ENCODE measurements at places on chromosomes 4 and X.
A peak's percentile ranks its signal among the peaks of the same experiment; 100 is the strongest.

- no peak for DNase-seq
These were observed 383.5 kb upstream of the INTU start for GRCh38 chr4:127249066-127249766.

GRCh38 chr4:165331359-165331758 lies 3.9 kb downstream of the MSMO1 start:
- no peak for DNase-seq

DNA sequence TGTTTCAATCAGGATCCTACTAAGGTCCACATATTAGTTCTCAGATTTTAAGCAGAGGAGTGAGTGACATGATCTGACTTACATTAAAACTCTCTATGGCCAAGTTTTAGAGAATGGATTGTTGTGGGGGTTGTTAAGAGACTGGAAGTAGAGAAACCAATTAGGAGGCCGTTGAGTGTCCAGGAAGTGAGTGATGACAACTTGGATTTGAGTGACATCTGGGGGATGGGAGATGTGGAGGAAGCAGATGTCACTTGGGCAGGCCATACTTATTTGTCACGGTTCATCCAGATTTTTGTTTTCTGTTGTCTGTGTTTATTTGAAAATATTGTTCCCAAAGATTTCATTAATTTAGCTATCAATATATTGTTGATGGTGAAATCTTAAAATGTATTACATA lies 28.3 kb downstream of the ADD1 start:
- DNase-seq: no peak

DNA sequence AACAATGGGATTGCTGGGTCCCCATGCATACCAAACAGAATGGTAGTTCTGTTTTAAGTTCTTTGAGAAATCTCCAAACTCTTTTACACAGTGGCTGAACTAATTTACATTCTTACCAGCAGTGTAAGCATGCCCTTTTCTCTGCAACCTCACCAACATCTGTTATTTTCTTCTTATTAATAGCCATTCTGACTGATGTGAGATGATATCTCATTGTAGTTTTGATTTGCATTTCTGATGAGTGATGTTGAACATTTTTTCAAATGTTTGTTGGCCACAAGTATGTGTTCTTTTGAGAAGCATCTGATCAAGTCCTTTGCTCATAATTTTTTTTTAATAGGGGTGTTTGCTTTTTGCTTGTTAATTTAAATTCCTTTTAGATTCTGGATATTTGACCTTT lies 41.2 kb upstream of the ZMAT1 start:
- DNase-seq: no peak

DNA sequence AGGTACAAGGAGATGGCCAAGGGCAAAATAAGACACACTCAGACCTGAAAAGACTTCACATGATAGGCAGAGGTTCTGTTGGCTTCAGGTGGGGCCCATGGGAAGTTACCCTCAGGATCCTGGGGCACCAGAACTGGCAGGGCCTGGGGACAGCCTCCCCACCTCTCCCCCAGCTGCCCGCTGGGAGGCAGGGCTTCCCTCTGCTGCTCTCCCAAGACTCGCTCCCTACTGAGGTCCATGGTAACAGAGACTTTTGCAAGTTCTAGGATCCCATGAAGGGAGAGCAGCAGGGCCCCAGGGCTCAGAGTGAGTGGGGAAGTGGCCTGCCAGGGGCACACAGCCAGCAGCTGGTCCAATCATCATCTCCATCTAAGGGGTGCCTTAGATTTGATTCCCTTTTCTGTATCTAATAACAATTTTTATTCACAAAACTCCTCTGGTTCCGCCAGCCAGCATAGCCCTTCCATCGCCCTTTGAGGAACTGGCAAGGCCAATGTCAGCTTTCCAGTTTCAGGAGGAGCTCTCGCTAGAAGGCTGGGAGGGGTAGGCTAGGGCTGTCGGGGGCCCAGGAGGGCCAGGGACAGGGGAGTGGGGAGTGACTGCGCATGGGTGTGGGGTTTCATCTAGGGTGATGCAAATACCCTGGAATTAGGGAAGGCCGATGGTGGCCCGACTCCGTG lies 78.2 kb downstream of the SLC2A9 start:
- DNase-seq: no peak

GRCh38 chr4:88743696-88744095 lies 46.1 kb upstream of the NAP1L5 start:
- DNase-seq: no peak

- no peak for DNase-seq
These were observed 620.7 kb downstream of the TMA16 start for GRCh38 chr4:164115236-164115635.

DNA sequence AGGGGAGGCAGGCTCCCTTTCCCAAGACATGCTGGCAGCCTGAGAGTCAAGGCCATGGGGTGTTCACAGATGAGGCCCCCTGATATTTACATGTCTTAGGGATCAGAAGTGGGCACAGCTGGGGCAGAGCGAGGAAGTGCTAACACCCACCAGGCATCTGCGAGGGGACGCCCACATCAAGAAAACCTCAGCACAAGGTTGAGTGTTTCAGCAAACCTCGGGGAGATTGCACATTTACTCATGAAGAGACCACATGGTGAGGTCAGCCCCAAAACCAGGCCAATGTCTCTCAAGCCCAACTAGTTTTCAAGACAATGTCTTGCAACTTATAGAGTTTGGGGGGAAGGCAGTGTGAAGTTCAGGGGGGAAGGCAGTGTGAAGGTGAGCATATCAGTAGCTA lies 55.2 kb downstream of the CLNK start:
- no peak for DNase-seq

DNA sequence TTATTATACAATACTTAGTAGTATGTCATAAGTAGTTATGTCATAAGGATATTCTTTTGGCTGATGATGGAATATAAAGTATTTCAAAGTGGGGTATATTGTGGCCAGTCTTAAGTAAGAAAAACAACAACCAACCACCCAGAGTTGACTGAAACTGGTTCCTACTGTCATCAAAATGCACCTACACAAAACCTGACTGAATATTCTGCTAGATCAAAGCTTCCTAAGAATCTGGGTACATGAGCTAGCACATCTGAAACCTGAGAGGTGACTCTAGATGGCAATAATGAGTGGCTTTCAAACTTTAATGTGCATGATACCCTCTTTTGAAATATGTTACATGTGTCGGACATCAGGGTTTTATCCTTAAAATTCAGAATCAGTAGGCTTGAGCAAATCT lies 60.4 kb downstream of the REELD1 start:
- DNase-seq: no peak

- no peak for DNase-seq
These were observed 4.9 kb downstream of the SMR3A start for GRCh38 chr4:70365479-70365878.

DNA sequence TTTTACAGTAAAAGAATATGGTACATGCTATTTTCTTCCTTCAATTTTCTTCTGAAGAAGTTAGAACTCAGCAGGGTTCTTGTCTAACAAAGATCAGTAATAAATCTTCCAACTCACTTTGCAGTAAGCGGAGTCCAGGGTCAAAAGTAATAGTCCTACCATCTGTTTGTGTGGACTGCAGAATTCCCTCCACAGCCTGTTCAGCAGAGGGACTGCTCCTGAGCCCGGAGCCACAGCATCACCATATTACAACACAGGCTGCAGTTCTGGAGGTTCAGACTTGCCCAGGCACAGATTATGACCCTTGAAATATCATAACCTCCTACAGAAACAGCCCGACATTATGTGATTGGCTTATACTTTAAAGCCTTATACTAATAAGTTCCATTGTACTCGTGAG lies 10.3 kb downstream of the FHDC1 start:
- no peak for DNase-seq

GRCh38 chr4:5280828-5281227 lies 229.5 kb downstream of the STK32B start:
- DNase-seq: no peak

- no peak for DNase-seq
These were observed 60.0 kb downstream of the SSX7 start for GRCh38 chrX:52594658-52595057.

DNA sequence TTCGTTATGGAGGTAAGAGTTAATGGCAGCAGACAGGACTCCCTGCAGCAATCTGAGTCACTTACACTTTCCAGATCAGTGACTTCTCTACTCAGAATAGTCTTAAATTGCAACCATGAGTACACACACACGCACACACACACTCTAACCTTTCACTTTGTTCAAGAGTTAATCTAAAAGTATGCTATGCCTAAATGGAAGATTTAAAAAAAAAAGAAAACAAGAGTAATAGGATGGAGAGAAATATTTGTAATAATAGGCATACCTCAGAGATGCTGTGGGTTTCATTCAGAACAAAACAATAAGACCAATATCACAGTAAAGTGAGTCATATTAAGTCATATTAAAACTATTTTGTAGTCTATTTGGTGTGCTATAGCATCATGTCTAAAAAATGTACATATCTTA lies 969.1 kb upstream of the PCDH10 start:
- no peak for DNase-seq

DNA sequence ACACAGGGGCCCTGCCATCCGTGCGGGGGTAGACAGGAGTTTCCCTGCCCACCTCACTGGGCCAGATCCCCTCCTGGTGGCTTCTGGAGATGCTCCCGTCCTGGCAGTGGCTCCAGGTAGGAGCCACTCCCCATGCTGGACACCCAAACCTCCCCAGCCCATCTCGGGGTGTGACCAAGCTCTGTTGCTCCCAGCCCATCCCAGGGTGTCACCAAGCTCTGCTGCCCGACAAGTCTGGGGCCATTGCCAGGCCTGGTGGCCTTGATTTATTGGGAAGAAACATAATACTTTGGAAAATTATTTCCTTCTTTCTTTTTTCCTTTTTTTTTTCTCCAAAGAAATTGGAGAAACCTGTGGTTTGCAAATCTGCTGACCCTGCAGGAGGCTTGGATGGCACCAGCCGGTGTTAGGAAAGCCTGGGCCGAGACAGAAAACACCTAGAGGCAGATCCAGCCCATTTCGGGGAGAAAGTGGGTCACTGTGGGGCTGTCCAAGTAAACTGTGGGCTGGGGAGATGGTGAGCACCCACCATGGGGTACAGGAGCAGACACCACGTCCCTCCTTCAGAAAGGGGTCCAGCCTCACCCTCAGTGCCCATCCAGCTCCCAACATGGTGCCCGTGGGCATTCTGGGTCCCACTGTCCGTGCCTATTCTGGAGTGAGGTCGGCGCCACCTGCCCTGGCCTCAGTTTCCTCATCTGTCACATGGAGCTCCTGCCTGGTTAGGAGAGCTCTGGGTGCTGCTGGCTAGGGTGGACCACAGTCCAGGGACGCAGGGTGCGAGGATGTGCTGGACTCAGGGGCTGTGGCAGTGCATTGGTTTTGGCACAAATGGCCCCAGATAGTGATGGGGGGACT lies 59.4 kb upstream of the ADRA2C start:
- DNase-seq: no peak

- no peak for DNase-seq
These were observed 6.9 kb upstream of the TRIM2 start for GRCh38 chr4:153197301-153197700.

GRCh38 chr4:101309925-101310324 lies 37.4 kb downstream of the PPP3CA start:
- DNase-seq: no peak

GRCh38 chr4:55503169-55503568 lies 43.5 kb downstream of the CLOCK start:
- DNase-seq: no peak

- DNase-seq: no peak
These were observed 257.3 kb upstream of the NEIL3 start for GRCh38 chr4:177052211-177052934.

DNA sequence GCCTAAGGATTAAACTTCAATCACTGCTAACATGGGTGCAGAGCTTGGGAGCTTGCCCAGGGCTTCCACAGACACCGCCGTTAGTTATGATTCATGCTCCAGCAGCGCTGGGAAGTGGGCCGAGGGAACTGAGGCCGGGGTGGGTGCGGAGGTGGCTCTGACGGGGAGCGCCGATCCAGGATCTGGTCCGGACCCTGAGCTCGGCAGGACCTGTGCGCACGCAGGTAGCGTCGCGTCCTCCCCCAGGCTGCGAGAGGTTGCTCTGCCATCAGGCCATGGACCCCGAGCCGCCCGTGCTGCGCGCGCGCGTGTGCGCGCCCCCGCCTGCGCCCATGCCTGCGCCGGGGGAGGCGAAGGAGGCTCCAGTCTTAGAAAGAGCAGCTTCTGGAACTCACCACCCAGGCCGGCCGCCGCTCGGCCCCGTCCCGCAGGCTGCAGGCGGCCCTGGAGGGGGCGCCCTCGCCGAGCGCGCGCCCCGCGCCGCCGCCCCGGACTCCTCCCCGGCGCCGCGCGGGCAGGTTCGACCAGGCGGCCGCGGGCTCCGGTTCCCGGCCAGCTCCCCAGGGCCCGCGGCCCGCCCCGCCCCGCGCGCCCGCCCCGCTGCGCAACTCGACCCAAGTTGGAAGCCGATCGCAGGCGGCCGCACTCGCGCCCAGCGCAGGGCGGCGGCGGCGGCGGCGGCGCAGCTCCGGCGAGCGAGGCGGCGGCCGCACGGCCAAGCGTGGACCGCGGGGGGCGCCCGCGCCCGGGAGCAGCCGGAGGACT lies 732 bp upstream of the ADRA2C start:
- DNase-seq: peak; percentile 28

DNA sequence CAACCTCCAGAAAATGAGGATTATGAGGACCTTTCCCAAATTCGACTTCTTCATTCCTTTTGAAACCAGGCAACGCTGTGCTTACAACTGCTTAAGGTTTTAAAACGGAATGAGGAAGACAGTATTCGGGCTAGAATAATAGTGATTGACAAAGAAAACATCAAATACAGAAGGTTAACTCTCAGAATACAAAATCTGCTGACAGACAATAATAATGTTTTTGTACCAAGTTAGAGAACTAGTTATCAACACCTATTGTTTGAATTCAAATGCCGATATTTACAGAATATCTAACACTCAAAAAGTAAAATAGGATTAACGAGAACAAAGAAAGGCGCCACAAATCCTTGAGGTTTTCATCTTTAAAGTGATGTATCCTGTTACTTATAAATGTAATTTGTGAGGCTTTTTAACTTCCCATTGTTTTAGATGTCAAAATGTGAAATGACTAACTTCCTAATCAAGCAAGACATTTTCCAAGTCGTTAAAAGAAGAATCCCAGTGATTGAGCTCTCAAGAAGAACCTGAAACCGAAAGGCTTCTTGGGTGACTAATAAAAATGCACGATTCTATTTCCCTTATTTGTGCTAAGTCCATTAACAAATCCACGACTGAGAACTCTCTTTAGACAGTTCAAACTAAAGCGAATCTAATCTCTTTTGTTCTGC lies 118.3 kb downstream of the SORBS2 start:
- DNase-seq: no peak

DNA sequence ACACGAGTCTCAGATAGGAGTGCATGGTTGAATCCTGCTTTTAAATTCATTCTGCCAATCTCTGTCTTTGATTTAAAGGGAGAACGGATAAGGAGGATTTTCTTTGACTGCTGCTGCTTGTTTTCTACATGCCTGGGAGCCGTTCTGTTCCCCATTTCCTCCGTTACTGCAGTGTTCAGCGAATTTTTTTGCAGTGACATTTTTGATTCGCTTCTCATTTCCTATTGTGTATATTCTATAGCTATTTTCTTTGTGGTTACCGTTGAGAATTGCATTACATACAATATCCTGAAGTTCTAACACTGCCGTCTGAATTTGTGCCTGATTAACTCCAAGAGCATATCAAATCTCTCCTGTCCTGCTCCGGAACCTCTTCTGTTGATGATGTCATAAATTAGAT lies 14.8 kb upstream of the MAEA start:
- no peak for DNase-seq

Measured in left cardiac atrium (tissue), 4 donors.